CD4-positive, alpha-beta T cell treated with Interferon alpha-2 for 1 hour (primary cell): ENCODE measurements at places on chromosomes 12 and 14.
A peak's percentile ranks its signal among the peaks of the same experiment; 100 is the strongest.

DNA sequence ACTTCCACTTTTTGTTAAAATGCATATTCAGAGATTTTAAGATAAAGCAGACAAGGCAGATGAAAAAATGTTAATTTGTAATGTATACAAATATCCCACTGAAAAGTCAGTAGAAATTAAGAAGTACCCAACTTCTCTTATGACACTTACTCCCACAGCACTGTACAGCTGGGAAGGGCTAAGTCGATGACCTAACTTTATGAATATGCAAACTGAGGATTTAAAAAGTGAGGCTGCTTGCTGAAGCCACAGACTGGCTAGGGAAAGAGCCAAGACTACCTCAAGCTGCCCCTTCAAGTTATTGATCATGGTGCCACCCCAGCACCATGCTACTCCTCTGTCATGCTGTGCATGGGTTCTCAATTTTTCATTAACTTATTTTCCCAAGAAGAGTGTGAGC is 17.0 kb downstream of the PPM1H start:
- no peak for DNase-seq

GRCh38 chr14:76924371-76925096 is 98.3 kb downstream of the LRRC74A start:
- DNase-seq = peak; percentile 67

- no peak for DNase-seq
Measured at GRCh38 chr14:94867946-94868771, 98.2 kb upstream of the GSC start.

DNA sequence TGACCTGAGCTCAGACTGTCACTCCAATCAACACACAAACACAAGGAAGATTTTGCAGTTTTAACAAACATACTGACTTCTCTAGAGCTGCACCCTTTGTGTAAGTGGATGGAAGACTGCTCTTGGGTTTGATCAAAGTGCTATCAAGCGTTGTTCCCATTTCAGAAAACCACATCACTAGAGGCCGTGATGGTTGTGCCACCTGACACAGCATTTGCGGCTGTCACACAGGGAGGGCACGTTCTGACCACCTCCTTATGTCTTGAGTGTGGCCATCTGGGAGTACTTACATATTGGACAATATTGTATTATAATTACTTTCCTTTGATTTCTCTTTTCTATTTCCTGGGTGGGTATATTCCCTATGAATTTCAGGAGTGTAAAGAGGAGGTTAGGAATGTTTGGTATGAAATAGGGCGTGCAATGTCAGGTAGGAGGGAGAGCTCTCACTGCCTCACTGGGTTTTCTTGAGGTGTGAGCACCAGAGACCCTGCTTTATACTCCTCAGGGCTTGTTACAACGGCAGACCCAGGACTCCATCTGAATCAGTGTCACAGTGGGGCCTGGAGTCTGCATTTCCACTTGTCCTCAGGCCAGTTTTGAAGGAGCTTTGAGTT is 74.3 kb downstream of the SYNE3 start:
- DNase-seq = no peak

- no peak for DNase-seq
Measured at GRCh38 chr12:76346798-76347420, 1.3 kb downstream of the BBS10 start.

DNA sequence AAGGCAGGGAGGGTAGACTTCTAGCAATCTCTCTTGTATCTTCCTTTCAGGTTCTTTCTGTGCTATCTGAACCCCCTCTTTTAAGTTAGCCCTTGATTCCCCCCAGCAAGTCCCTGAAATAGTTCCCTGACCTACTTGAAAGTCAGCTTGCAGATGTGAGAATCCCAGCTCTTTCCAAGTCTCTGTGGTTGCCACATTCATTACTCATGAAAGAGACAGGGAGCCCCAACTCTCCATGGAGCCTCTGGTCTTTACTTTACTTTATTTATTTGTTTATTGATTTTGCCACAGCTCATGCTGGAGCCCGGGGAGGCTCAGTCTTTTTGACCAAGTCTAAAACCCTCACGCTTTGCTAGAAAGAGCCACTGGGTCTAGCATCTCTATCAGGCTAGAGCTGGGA is 193.6 kb upstream of the FAR2 start:
- DNase-seq = no peak
